ENCODE measurements at places on chromosomes 16 and 17.
A peak's percentile ranks its signal among the peaks of the same experiment; 100 is the strongest.

GRCh38 chr16:75555213-75555706 is 792 bp downstream of the TMEM231 start:
- DNase-seq, result no peak

- no peak for DNase-seq
These were observed 43.2 kb upstream of the CCL1 start for GRCh38 chr17:34406226-34406625.

DNA sequence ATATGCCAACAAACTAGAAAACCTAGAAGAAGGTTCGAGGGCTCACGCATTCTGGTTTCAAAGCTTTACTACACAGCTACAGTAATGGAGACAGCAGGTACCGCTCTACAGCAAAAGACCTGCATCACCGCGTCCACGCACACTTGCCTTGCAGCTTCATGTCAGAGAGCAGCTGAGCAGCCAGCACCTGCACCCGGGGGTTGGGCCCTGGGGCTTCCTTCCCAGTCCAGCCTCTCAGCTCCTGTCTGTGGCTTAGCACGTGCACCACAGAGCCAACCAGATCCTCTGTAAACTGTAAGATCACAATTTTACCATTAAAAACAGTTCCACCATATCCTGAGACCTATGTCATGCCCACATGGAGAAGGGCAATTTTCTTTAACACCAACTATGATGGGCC is 15.3 kb downstream of the MEAK7 start:
- no peak for DNase-seq

DNA sequence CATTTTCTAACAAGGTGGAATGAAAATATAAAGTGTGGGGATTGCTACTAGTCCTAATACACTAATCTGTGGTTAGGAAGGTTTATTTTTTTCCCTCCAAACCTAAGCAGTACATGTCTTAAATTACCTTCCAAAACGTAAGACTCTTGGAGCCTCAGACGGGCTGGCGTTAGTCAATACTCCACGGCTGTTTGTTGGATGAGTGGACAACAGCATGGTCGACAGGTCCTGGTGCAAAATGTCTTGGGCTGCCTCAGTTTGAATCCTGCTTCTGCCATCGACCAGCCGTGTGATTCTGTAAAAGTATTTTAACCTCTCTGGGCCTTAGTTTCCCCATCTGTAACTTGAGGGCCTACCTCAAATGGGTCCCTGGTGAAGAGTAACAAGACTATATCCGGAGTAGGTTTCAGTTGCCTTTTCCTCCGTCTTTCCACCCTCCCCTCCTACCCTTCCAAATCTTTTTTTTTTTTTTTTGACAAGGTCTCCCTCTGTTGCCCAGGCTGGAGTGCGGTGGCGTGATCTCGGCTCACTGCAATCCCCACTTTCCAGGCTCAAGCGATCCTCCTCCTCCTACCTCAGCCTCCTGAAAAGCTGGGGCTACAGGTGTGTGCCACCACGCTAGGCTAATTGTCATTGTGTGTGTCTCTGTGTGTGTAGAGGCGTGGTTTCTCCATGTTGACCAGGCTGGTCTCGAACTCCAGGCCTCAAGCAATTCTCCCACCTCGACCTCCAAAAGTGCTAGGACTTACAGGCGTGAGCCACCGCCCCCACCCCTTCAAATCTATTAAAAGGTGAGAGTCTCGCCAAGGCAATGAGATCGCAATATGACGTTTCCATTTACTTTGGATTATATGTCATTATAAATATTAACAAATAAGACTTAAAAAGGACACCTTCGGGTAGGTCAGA is 5.8 kb downstream of the SCGB1C2 start:
- no peak for DNase-seq

GRCh38 chr16:80986557-80986956 is 20.1 kb downstream of the CMC2 start:
- DNase-seq, result no peak

- no peak for DNase-seq
These were observed 30.6 kb downstream of the IL21R start for GRCh38 chr16:27432558-27432957.

DNA sequence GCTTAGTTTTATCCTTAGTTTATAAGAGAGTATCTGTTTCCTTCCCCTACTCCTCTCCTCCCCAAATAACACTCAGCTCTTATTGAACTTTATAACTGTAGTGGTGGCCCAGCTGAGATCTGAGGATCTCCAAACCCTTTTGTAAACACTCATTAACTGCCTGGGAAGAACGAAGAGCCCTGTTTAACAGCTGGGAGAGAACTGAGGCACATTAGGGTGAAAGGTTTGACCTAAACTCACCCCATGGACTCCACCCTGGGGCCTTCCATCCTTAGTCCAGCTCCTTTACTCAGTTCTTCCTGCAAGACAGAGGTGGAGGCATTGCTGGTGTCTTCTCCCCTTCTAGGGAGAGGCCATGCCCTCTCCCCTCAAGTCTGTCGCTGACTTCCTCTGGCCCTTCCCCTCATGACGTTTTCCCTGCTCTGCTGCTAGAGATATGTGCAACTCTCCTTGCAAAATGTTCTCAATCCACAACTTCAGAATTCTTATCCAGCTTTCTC is 1.2 kb upstream of the RARA start:
- DNase-seq, result no peak

- peak; percentile 94 for DNase-seq
These were observed at the start of gene RPL13 for GRCh38 chr16:89560378-89561141. RPL13 (plus strand) TSS chr16:89560682; CDS start chr16:89560960, 278 bp downstream.

- no peak for DNase-seq
These were observed 35.8 kb downstream of the SRCIN1 start for GRCh38 chr17:38569701-38570512.

DNA sequence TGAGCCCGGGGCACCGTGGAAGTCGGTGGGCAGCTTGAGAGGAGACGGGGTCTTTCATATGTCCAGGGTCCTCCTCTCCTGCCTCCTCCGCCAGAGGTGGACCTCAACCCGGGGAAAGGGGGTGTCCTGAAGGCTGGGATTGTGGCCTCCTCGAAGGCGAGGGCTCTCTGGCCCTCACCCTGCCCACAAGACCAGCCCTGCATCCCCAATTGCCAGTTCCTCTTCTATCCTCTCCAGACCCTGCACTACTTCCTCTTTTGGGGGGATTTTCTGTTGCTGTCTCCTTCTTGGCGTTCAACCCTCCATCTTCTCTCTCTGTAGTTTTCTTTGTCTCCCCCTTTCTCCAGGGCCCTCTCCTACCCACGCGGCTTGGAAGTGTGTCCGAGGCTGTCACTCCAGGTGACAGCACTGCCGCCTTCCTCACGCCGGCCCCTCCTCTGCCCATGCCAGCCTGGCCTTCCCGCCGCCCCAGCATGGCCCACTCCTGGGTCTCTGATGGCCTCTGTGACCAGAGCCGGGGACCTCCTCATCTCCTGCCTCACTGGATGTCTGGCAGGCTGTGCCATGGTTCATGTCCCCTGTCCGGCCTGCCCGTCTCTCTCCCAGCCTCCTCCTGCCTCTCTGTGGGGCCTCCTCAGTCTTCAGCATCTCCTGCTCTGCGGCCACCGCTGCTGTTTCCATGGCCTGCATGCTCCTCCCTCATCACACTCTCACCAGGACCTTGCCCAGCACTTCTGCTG is 2.4 kb upstream of the ITGAX start:
- no peak for DNase-seq

GRCh38 chr16:86065711-86066110 is 166.7 kb downstream of the IRF8 start:
- no peak for DNase-seq

- no peak for DNase-seq
These were observed 2.2 kb downstream of the SH2B1 start for GRCh38 chr16:28865722-28866453.

- no peak for DNase-seq
These were observed 190.7 kb downstream of the C16orf95 start for GRCh38 chr16:87126403-87127025.

GRCh38 chr16:52496051-52496876 is 50.7 kb downstream of the TOX3 start:
- no peak for DNase-seq

GRCh38 chr17:43832168-43832975 is 574 bp downstream of the MPP3 start:
- no peak for DNase-seq

- DNase-seq, result no peak
These were observed 60.1 kb upstream of the TMEM132E start for GRCh38 chr17:34519282-34519681.

DNA sequence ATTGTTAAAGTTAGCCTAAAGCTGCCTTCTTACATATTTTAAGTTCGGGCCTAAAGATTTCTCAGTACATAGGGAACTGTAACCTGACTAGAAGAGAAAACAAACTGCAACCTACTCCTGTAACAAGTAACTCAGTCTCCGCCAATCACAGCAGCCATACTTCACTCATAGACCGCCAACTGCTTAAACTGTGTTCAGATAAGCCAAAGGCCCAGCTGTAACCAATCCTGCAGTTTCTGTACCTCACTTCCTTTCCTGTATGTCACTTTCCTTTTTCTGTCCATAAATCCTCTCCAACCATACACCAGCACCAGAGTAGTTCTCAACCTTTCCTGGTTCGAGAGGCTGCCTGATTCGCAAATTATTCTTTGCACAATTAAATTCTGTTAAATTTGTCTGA is 41.5 kb downstream of the GLG1 start:
- DNase-seq, result no peak

DNA sequence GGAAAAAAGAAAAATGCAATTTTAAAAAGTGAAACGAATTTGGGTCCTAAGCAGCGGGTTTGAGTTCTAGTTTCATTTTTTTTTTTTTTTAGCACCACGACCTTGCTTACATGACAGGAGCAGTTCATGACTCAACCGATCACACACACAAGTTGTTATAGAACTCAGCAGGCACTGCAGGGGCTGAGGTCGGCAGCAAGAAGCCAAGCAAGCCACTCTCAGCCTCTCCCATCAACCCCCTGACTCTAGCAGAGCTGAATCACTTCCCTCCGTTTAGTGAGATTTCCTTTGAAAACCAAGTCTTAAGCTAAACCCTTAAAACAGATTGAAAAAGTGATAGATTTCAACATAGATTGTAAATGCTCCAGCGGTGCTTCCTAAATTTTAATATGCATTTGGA is 520.8 kb downstream of the HAPSTR1 start:
- no peak for DNase-seq

- no peak for DNase-seq
These were observed 52.5 kb downstream of the NKD1 start for GRCh38 chr16:50600582-50601283.

- DNase-seq, result no peak
These were observed 22.1 kb downstream of the MAP1LC3B start for GRCh38 chr16:87414251-87414680.

All from CD4-positive, alpha-beta T cell treated with Interleukin-6 at 100 ng/mL for 8 hours (primary cell).